T-helper 1 cell treated with Interleukin-12 subunit alpha and Interleukin-12 subunit beta and Interleukin-4 antibody, amounts not matched to agents 30 ng/mL and 1 ng/mL, for 36 hours (primary cell): ENCODE measurements at places on chromosomes 4 and X. TPM values are rescaled to one million over a fixed set of nuclear protein-coding genes. Genes with fewer than 3 reads are reported as not detected.

Gene NMU
- total RNA-seq = not detected in 2 replicates

Gene FAAH2
- total RNA-seq = 13.1 and 16.1 TPM in 2 replicates

Gene PITX2
- total RNA-seq = not detected in 2 replicates

Gene PDGFC
- total RNA-seq = not detected in 2 replicates

Gene RASL11B
- total RNA-seq = 0.17 TPM in 2 replicates

Gene TMEM35A
- total RNA-seq = not detected in 2 replicates

Gene SSR4
- 286 and 299 TPM in 2 replicates for total RNA-seq

Gene SLC9A7
- total RNA-seq = 15.4 and 17.0 TPM in 2 replicates

Gene ENAM
- total RNA-seq = not detected in 2 replicates

Gene OPN1LW
- not detected in 2 replicates for total RNA-seq

Gene AP1S2
- total RNA-seq = 20.3 and 21.0 TPM in 2 replicates

Gene CENPVL1
- total RNA-seq = not detected in 2 replicates

Gene MAGED1
- total RNA-seq = 33.2 and 38.6 TPM in 2 replicates

Gene ZNF827
- 17.0 and 25.3 TPM in 2 replicates for total RNA-seq

Gene BRS3
- not detected in 2 replicates for total RNA-seq

Gene LNX1
- not detected in 2 replicates for total RNA-seq

Gene MAML3
- total RNA-seq = 0.73 and 0.83 TPM in 2 replicates

Gene ERAS
- not detected in 2 replicates for total RNA-seq

Gene PHOX2B
- total RNA-seq = not detected in 2 replicates

Gene ATP2B3
- total RNA-seq = 0.07 and 0.12 TPM in 2 replicates

Gene ARMCX2
- total RNA-seq = 3.4 and 3.8 TPM in 2 replicates

Gene SLC34A2
- not detected in 2 replicates for total RNA-seq

Gene DDX53
- not detected in 2 replicates for total RNA-seq

Gene HS6ST2
- 0.66 and 1.3 TPM in 2 replicates for total RNA-seq

Gene VEGFD
- total RNA-seq = not detected in 2 replicates

Gene BMX
- total RNA-seq = not detected in 2 replicates

Gene SLC9B2
- total RNA-seq = 28.2 and 30.1 TPM in 2 replicates

Gene CXCL10
- total RNA-seq = 9.8 and 10.5 TPM in 2 replicates

Gene SPP1
- 0.63 and 1.3 TPM in 2 replicates for total RNA-seq

Gene QRFPR
- total RNA-seq = not detected in 2 replicates

Gene PCGF3
- total RNA-seq = 41.8 and 43.1 TPM in 2 replicates

Gene GAK
- 178 and 191 TPM in 2 replicates for total RNA-seq

Gene MAGEA11
- not detected in 2 replicates for total RNA-seq

Gene VSIG1
- 3.0 and 5.0 TPM in 2 replicates for total RNA-seq

Gene GSX2
- not detected in 2 replicates for total RNA-seq

Gene SORCS2
- total RNA-seq = not detected in 2 replicates

Gene GLRA3
- not detected in 2 replicates for total RNA-seq

Gene GPR143
- total RNA-seq = not detected in 2 replicates
